ENCODE measurements at places on chromosomes 1 and 21.

GRCh38 chr1:29279951-29280391 lies 43.6 kb downstream of the PTPRU start:
- DNase-seq: no peak

DNA sequence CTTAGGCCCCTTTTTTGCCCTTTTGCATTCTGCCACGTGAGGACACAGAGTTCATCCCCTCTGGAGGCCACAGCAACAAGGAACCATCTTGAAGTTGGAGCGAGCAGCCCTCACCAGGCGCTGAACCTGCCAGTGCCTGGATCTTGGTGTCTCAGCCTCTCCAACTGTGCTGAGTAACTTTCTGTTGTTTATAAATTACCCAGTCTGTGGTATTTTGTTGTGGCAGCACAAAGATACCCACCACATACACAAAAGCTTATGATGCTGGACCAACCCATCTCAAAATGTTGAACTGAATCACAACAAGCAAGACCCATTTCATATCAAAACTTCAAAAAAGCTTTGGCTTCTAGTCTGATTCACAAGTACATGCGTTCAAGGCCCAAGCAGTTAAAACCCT lies 649.9 kb downstream of the KIF26B start:
- no peak for DNase-seq

DNA sequence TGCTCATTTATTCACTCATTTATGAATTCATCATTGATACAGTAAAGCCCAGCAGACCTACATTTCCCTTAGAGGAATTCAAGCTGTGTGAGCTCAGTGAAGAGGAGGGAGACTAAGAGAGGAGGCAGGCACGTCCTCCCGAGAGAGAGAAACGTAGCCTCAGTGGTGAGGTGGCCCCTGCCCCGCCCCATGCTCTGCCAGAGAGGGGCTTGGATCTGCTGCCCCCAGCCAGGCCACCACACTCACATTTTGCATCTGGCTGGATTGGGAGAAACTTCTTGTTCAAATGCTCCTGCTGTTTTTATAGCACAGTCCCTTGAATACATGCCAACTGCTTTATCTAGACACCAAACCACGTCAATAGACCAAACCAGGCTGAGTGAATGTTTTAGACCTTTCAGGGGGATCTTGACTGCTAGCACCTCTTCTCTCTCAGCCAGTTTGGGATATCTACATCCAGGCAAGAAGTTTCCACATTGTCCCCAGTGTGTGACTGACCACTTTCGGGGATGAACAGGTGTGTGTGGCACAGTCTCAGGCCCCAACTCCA lies 67.7 kb upstream of the AJAP1 start:
- no peak for DNase-seq

- no peak for DNase-seq
These were observed 74.4 kb downstream of the AK4 start for GRCh38 chr1:65222340-65222940.

- no peak for DNase-seq
These were observed 58.9 kb downstream of the KCNAB2 start for GRCh38 chr1:6104631-6105030.

- DNase-seq: no peak
These were observed 291.6 kb upstream of the DUSP10 start for GRCh38 chr1:222033450-222033849.

- no peak for DNase-seq
These were observed 46.9 kb downstream of the IL23R start for GRCh38 chr1:67213164-67213563.

GRCh38 chr1:94865360-94865759 lies 45.2 kb downstream of the SLC44A3 start:
- DNase-seq: no peak

GRCh38 chr1:42914092-42914627 lies 44.5 kb downstream of the SLC2A1 start:
- DNase-seq: no peak

All from activated CD4-positive, alpha-beta T cell treated with anti-CD3 and anti-CD28 coated beads, Interleukin-2, amount 50 U/mL, for 48 hours (primary cell).